Forelimb muscle (tissue), 1 donor: ENCODE measurements at places on chromosomes 11 and 22. TPM values are rescaled to one million over a fixed set of nuclear protein-coding genes. Genes with fewer than 3 reads are reported as not detected.

Gene SMIM35
- polyA plus RNA-seq, result 0.32 TPM

Gene OR5B21
- not detected for polyA plus RNA-seq

Gene PLAAT2
- polyA plus RNA-seq, result not detected

Gene RAB39A
- 0.44 TPM for polyA plus RNA-seq

Gene C11orf86
- not detected for polyA plus RNA-seq

Gene SCGB1D2
- not detected for polyA plus RNA-seq

Gene CD3D
- polyA plus RNA-seq, result not detected

Gene TRIM49
- polyA plus RNA-seq, result not detected

Gene APOL5
- polyA plus RNA-seq, result 1.5 TPM

Gene TSKU
- polyA plus RNA-seq, result 18.6 TPM

Gene MMP7
- polyA plus RNA-seq, result not detected

Gene PIH1D2
- polyA plus RNA-seq, result 1.1 TPM

Gene OR8G5
- polyA plus RNA-seq, result not detected

Gene YIF1A
- 48.9 TPM for polyA plus RNA-seq

Gene GAB4
- not detected for polyA plus RNA-seq

Gene KMT2A
- 28.7 TPM for polyA plus RNA-seq

Gene TRIM49D1
- polyA plus RNA-seq, result not detected

- no peak for DNase-seq
Measured at GRCh38 chr11:63574856-63575602, 11.8 kb upstream of the PLAAT2 start.

DNA sequence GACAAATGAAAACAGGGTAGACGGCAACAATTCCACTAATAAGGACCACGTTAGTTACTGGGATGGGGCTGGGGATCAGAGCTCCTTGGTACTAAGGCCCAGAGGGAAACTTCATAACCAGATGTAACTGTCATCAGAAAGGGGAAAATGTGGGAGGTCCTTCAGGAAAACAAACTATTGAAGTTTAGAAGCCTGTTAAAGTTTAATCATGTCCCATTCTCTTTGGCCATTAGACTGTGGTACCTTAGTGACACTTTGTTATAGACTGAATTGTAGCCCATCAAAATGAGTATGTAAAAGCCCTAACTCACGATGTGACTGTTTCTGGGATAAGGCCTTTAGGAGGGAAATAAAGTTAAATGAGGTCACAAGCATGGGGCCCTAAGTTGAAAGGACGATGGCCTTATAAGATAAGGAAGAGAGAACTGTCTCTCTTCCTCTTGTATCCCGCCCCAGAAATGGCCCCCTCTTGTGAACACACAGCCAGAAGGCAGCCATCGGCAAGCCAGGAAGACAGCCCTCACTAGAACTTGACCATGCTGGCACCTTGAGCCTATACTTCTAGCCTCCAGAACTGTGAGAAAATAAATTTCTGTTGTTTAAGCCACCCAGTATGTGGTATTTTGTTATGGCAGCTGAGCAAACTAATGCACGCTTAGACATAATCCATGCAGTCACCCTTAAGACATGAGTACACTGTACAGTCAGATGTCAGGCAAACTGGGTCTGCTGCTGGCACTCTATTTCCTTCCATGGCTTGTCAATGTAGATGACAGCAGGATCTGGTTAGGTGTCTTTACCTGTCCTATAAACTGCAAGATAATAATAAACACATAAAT lies 26.9 kb upstream of the USP47 start:
- no peak for DNase-seq

DNA sequence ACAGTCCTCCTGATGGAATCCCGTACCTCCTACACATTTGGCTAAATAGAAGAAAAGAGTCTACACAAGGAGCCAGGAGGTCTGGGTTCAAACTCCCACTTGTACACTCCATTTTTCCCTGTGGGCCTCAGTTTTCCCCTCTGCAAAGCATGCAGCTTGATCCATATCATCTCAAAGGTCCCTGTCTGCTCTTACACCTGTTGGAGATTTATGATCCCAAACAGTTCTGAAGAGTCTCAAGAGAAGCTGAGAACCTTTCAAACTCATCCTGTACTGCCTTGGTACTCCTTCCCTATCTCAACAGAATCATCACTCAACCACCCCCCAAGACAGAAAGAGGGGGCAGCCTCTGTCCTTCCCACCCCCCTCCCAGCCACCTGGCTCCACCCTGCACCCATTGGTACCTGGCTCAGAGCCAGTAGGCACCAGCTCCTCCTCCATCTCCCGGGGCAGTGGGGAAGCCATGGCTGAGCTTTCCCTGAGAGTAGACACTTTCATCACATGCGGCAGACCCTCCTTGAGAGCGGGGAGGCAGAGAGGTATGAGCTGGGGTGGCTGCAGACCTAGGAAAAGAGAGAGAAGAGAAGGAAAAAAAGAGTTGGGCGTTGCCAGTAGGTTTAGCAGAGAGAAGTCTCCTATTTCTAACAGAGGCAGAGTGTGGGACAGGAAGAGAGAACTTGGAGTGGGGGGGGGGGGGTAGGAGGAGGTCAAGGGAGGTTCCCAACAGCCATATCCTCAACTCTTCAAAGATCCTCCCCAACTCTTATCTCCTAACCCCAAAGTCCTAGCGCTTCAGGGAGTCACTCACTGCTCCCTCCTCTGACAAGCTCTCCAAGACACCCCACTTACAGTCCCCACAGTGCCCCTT lies 3.1 kb downstream of the TNKS1BP1 start:
- no peak for DNase-seq

GRCh38 chr11:10042699-10043098 lies 251.3 kb downstream of the SBF2 start:
- no peak for DNase-seq

- DNase-seq, result no peak
Measured at GRCh38 chr11:107359701-107360100, 97.9 kb downstream of the CWF19L2 start.

- DNase-seq, result no peak
Measured at GRCh38 chr11:118086913-118087768, at the start of gene SMIM35. Gene SMIM35, minus strand, starts transcription at chr11:118086963. Its CDS starts 206 bp downstream, at chr11:118086757.

GRCh38 chr22:40241200-40241763 lies 63.6 kb downstream of the TNRC6B start:
- DNase-seq, result no peak

DNA sequence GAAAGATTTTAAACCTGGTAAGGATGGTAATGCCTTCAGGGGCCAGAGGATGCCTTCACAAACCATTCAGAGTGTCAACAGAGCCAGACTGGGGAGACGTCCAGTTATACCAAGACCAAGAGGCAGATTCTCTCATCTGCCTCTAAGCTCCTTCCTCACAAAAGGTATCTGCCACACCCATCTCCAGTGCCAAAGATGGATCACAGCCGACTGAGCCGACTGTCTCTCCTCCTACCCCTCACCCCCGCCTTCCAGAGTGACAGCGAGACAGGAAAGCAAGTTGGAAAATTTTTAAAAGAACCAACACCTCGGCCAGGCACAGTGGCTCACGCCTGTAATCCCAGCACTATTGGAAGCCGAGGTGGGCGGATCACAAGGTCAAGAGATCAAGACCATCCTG lies 79.1 kb upstream of the AKIP1 start:
- no peak for DNase-seq

- no peak for DNase-seq
Measured at GRCh38 chr11:93524173-93524536, 19.0 kb downstream of the SMCO4 start.

DNA sequence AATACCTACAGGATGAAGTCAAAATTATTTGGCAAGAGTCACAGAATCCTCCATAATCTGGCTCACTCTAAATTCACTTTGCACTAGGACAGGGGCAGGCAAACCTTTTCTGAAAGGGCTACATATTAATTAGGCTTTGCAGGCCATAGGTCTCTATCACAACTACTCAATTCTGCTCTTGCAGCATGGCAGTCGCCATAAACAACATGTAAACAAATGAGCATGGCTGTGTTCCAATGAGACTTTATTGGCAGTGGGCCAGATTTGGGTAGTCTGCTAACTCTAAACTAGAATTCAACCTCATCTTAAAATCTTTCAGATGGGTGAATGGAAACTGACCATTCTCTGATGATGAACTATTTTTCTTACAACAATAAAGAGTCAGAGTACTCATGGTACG lies 5.8 kb downstream of the THRSP start:
- no peak for DNase-seq

- DNase-seq, result no peak
Measured at GRCh38 chr11:14537134-14537599, 17.0 kb upstream of the PSMA1 start.

- no peak for DNase-seq
Measured at GRCh38 chr11:15641271-15642045, 526.7 kb downstream of the INSC start.

- DNase-seq, result no peak
Measured at GRCh38 chr22:38257650-38258250, 15.1 kb downstream of the TMEM184B start.

GRCh38 chr11:66421492-66422205 lies 814 bp downstream of the NPAS4 start:
- DNase-seq, result peak; percentile 76

DNA sequence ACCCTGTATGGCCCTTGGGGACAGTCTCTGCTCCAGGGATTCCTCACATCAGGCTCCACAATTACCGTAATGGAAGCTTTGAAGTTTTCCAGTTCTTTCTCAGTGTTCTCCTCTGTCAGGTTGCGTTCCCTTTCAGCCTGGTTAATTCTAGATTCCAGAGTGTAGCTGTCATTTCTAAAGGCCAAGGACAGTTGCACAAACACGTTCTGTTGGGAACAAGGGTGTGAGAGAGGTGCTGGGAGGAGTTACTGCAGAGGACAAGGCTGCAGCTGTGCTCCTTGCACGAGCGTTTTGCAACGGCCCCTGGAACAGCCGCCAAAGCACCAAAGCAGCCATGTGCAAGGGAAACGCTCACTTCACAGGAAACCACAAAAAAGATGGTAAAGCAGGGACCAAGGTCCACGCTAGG lies 35.9 kb upstream of the LYVE1 start:
- DNase-seq, result no peak

- DNase-seq, result no peak
Measured at GRCh38 chr11:125279676-125280418, 115.3 kb downstream of the PKNOX2 start.

GRCh38 chr11:10150800-10151199 lies 143.2 kb downstream of the SBF2 start:
- DNase-seq, result no peak

- no peak for DNase-seq
Measured at GRCh38 chr11:8811571-8811970, 99.4 kb upstream of the AKIP1 start.

- DNase-seq, result no peak
Measured at GRCh38 chr11:26227883-26228502, 103.9 kb upstream of the ANO3 start.

DNA sequence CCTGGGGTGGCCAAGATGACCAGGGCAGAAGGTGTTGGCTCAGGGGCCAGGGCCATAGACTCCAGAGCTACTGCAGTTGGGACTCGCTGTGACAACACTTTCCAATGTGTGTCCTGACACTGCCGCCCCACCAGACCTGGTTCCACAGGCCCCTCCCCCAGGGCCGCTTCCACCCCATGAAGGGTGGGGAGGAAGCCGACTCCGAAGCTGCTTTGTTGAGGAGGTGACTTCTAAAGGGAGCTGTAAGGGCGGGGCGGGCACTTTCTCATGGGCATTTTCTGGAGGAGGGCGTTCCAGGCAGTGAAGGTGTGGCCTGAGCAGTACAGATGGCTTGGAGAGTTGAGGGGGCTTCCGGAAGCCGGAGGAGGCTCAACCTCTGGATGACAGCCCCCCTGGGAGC lies 6.3 kb downstream of the FGF3 start:
- no peak for DNase-seq

DNA sequence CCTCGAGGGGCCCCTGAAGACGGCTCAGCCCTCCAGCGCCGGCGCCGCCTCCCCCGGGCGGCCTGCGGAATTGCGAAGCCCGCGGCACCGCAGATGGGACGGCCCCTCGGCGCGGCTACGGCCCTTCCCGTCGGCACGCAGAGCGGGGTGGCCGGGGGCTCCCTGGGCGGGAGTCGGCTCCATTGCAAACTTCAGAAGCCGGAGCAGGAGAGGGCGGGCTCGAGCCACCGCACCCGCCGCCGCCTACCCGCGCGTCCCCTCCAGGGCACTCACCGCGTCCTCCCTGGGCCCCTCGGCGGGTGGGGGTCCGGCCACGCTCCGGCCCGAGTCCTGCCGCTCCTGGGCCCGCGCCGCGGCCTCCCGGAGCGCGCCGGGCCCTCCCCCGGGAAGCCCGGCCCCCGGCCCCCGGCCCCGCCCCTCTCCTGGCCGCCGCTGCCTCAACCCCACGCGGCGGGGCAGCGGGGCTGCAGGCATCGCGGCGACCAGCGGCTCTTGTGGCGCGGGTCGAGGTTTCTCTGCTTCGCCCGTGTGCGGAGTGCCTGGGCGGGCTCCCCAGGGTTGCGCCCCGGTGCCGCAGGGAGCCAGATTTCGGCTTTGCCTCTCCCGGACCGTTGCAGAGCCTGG lies at the start of gene PACSIN3:
Gene PACSIN3, minus strand, starts transcription at position 359 of the 624 bp plus-strand sequence. CDS start 3,707 bp downstream, outside the sequence.
- DNase-seq, result no peak

DNA sequence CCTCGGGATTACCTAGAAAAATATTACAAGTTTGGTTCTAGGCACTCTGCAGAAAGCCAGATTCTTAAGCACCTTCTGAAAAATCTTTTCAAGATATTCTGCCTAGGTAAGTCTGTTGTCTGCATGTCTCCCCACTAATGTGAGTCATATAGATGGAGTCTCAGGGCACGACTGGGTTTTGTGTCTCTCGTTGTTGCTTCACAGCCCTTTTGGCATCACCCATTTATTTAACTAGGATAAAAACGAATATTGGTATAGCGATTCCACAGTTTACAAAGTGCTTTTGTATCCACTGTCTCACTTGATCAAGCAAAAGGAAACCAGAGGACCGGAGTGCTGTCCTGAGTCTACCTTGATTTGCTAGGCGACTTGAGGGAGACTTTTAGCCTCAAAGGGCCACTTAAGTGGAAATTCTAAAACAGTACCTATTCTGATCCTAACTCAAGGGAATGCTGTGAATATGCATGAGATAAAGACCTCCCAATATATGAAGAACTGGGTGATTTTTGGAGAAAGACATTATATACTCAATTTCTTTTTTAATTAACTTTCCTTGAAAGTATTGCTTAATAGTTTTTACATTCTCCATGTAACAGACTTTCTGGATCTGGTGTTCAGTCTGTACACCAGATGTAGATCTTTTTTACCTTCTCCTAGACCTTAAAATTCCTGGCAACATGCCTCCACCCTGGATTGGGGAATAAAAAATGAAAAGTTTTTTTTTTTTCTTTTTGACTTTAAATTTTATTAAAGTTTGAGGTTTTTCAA lies 590 bp downstream of the NNMT start:
- DNase-seq, result no peak

GRCh38 chr22:28998681-28999080 lies 63.0 kb downstream of the C22orf31 start:
- DNase-seq, result no peak

- no peak for DNase-seq
Measured at GRCh38 chr11:125305345-125305744, 140.8 kb downstream of the PKNOX2 start.

- DNase-seq, result no peak
Measured at GRCh38 chr11:91374794-91375193, 849.8 kb upstream of the FAT3 start.

- DNase-seq, result no peak
Measured at GRCh38 chr22:21034989-21035388, 2.6 kb upstream of the SLC7A4 start.

DNA sequence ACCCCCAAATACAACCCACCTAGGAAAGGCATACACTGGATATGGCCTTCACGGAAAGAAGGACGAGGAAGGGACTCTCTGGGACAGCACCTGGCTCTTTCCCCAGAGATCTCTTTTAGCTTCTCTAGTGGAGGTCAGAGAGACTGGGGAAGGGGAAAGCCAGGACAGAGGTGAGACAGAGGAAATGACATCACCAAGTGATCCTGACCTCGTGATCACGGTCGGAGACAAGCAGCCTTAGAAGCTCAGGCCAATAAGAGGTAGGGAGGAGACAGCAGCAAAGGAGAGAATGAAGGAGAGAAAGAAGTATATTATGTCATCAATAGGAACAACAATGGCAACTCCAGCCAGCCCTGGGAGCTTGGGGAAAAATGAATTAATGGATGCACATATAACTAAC lies 15.4 kb upstream of the TMPRSS13 start:
- DNase-seq, result no peak
